ENCODE measurements at places on chromosomes 6 and 20.

GRCh38 chr6:136102991-136103688 is 147.0 kb downstream of the MTFR2 start:
- H3K27ac ChIP-seq = no peak overlapping the region
- H3K4me3 ChIP-seq = no peak overlapping the region
- H3K36me3 ChIP-seq = no peaks in the 10 kb centered on the region
- H3K27me3 ChIP-seq = no peaks in the 10 kb centered on the region
- no peak for DNase-seq

DNA sequence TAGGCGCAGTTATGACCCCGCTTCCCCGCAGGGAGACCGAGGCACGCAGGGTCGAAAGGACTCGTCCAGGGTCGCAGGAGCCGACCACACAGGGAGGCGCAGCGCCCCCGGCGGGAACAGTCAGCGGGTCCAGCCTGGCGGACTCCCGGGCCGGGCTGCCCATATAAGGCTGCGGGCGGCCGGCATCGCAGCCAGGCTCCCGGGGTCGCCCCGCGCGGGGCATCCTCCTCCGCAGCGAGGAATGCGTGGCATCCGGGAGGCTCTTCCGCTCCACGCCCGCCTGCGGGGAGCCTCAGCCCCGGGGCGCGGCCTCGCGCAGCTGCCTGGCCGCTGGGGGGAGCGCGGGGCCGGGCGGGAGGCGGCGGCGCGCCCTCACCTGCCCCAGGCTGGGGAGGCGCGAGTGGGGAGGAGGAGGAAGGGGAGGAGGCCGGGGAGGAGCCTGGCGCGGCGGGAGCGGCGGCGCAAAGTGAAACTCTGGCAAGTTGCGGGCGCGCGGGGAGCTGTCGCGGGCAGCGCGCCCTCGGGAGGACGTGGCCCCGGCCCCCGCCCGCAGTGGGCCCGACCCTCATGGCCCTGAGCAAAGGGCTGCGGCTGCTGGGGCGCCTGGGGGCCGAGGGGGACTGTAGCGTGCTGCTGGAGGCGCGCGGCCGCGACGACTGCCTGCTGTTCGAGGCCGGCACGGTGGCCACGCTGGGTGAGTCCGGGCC is at the start of gene SYNJ2:
Gene SYNJ2, plus strand, starts transcription at position 469 of the 707 bp plus-strand sequence. Its CDS starts 99 bp downstream, at position 568.
- H3K36me3 ChIP-seq = no peaks in the 10 kb centered on the region
- peak; percentile 91 for DNase-seq
- peak within 1 kb of the TSS; percentile 90 for H3K4me3 ChIP-seq

DNA sequence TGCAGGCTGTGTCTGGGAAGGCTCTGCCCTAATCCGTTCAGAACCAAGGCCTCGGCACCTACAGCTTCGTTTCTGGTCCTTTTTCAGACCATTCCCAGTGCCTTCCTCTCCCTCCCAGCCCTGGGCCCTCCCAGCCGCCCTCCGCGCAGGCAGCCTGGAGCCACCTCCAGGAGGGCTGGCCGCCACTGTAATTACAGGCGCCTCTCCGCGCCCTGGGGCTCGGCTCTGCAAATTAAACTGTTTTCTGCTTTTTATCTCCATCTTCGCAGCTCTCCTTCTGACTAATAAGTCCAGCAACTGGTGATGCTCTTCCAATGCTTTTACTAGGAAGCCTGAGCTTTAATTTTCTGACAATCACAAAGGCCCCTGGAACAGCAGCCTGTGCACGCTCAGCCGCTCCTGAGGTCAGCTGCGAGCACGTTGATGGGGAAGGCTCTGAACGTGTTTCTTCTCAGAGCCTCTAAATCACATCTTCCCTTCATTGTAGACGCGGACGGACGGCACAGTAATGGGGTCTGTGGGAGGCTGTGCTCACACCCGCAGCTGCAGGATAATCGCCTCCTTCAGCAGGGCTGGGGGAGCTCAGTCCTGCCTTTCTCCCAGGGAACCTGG is 194.6 kb downstream of the DLL1 start:
- no peaks in the 10 kb centered on the region for H3K4me1 ChIP-seq
- no peak overlapping the region for H3K4me3 ChIP-seq
- no peaks in the 10 kb centered on the region for H3K36me3 ChIP-seq
- peak; percentile 2 for DNase-seq

DNA sequence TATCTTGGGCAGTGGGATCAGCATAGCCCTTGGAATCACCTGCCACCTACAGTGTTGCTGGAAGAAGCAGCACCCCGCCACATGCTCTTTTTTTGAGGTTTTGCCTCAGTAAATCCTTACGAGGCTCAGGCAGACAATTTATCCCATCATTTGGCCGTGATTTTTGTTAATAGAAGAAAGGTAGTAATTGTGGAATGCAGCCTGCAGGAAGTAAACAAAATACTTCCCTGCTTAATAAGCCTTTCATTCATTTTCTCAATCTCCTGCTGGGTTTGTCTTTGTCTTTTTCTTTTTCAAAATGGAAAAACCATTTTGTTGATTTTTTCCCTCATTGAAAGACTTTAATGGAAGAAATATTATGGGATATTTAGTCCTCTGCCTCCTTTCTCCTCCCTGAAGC is 93.7 kb upstream of the CD83 start:
- no peak overlapping the region for H3K27ac ChIP-seq
- H3K36me3 ChIP-seq = no peaks in the 10 kb centered on the region
- no peak for DNase-seq
- no peaks in the 10 kb centered on the region for H3K4me1 ChIP-seq
- H3K27me3 ChIP-seq = no peaks in the 10 kb centered on the region

Measured in pancreas (tissue), 10 donors.